ENCODE measurements at places on chromosomes 7 and 10. TPM values are rescaled to one million over a fixed set of nuclear protein-coding genes. Genes with fewer than 3 reads are reported as not detected.

The CLRN3 gene
- not detected for total RNA-seq

The WEE2 gene
- not detected for total RNA-seq

The ADCK2 gene
- 21.6 TPM for total RNA-seq

The KLF14 gene
- not detected for total RNA-seq

The TBXAS1 gene
- total RNA-seq, result 13.3 TPM

The ZNF425 gene
- 1.9 TPM for total RNA-seq

The DNAH11 gene
- total RNA-seq, result 0.21 TPM

The CDNF gene
- 0.52 TPM for total RNA-seq

The NPSR1 gene
- not detected for total RNA-seq

The SCRN1 gene
- total RNA-seq, result 57.0 TPM

The ALDH18A1 gene
- 48.7 TPM for total RNA-seq

The FBXL15 gene
- 7.9 TPM for total RNA-seq

The STOX1 gene
- total RNA-seq, result 1.1 TPM

The SH2D4B gene
- total RNA-seq, result not detected

The IDI2 gene
- total RNA-seq, result not detected

The SYPL1 gene
- 89.4 TPM for total RNA-seq

The RGS10 gene
- 52.0 TPM for total RNA-seq

The NKX1-2 gene
- total RNA-seq, result 0.07 TPM

The SMNDC1 gene
- 49.4 TPM for total RNA-seq

The TUBAL3 gene
- 0.33 TPM for total RNA-seq

The FAM25A gene
- not detected for total RNA-seq

The LIPN gene
- not detected for total RNA-seq

The DGKI gene
- total RNA-seq, result not detected

The SLC18A3 gene
- not detected for total RNA-seq

The TDRD1 gene
- not detected for total RNA-seq

The COBL gene
- total RNA-seq, result 4.1 TPM

The TMEM130 gene
- 0.52 TPM for total RNA-seq

The CSTF2T gene
- 18.1 TPM for total RNA-seq

The INTS1 gene
- total RNA-seq, result 69.3 TPM

The C10orf95 gene
- total RNA-seq, result 0.34 TPM

The GNG11 gene
- total RNA-seq, result 39.8 TPM

The HGF gene
- total RNA-seq, result not detected

The CHAT gene
- total RNA-seq, result not detected

The RSBN1L gene
- 8.6 TPM for total RNA-seq

The GIMAP4 gene
- not detected for total RNA-seq

The SPDYE6 gene
- total RNA-seq, result not detected

The PSAP gene
- total RNA-seq, result 867 TPM

The TRPV5 gene
- total RNA-seq, result not detected

The TFEC gene
- not detected for total RNA-seq

The CPA2 gene
- not detected for total RNA-seq

The SDK1 gene
- total RNA-seq, result 0.72 TPM

The TAS2R4 gene
- 0.20 TPM for total RNA-seq

The MYL10 gene
- not detected for total RNA-seq

The PPP1R17 gene
- total RNA-seq, result not detected

The OR6V1 gene
- total RNA-seq, result not detected

The GSTO2 gene
- total RNA-seq, result 2.3 TPM

The ZNF117 gene
- total RNA-seq, result 0.12 TPM

The ERCC6 gene
- total RNA-seq, result 6.9 TPM

The TRIM73 gene
- 3.1 TPM for total RNA-seq

The ANXA8 gene
- 29.5 TPM for total RNA-seq

The DKK1 gene
- total RNA-seq, result 475 TPM

The ABI1 gene
- total RNA-seq, result 51.0 TPM

All from A549 treated with ZK216348 at 1 μM for 4 hours (cell line).